ENCODE measurements at places on chromosomes 3 and 15. TPM values are rescaled to one million over a fixed set of nuclear protein-coding genes. Genes with fewer than 3 reads are reported as not detected.
A peak's percentile ranks its signal among the peaks of the same experiment; 100 is the strongest.

- DNase-seq: no peak
These were observed 384.1 kb downstream of the CADM2 start for GRCh38 chr3:85342915-85343314.

DNA sequence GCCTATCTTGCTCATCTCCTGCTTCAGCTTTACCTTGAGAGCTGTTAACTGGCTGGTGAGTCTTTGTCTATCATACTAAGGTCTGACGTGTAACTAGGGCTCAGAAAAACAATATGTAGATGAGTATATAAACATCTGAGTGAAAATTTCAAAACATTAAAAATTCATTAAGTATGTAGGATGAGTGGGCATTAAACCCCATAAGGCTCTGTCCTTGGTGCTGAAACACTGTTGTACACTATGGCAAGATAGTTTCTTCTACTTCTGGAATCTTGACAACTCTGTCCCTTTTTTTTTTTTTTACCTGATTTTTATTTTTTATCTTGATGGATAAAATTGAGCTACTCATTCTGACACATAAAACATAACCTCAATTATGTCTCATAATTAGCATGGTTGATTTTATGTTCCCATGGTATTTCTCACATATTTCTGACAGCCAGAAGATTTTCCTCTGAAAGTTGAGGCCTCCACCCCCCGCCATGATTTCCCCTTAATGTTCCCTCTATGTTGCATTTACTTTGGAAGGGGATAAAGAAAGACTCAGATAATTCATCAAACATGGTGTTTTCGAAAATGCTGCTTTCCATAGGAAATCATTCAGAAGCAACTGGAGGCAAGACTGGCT, 54.3 kb downstream of the DGKG start:
- peak; percentile 23 for DNase-seq

- no peak for DNase-seq
These were observed 256.2 kb downstream of the NLGN1 start for GRCh38 chr3:173653781-173654180.

GRCh38 chr3:139320551-139321309, 23.1 kb upstream of the MRPS22 start:
- DNase-seq: no peak

- no peak for DNase-seq
These were observed 27.0 kb downstream of the ANXA2 start for GRCh38 chr15:60370869-60371136.

Gene FSD2
- total RNA-seq: 1.2 TPM

GRCh38 chr3:166195808-166196207, 358.6 kb upstream of the BCHE start:
- no peak for DNase-seq

DNA sequence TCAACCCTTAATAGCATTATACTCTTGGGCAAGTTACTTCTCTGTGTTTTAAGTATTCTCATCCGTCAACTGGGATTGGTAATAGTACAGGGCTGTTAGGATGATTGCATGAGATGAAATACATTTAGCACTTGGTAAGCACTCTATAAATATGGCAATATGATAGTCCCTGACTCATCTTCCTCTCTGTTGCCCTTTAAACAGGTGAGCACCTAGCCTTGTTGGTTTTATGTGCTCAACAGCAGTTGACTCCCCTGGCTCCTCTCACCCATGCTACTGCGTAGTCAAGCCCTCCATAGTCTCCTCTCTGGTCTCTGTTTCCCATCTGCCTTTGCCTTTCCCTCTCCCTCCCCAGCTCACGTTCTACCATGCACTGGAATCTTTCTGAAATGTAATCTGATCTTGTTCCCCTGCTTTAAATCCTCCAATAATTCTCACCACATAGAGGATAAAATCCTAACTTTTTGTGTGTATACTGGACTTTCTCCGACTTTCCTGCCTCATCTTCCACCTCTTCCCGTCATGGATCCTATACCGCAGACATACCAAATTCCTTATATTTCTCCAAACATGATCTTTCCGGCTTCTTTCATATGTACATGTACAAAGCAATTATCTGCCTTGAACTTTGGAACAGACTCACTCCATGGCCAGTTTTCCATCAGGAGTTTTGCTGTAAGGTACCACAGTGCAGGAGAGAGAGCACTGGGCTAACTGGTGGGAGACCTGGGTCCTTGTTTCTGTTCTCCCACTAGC, 42.3 kb downstream of the FSD2 start:
- no peak for DNase-seq

Gene FANCD2
- total RNA-seq: 12.1 TPM

DNA sequence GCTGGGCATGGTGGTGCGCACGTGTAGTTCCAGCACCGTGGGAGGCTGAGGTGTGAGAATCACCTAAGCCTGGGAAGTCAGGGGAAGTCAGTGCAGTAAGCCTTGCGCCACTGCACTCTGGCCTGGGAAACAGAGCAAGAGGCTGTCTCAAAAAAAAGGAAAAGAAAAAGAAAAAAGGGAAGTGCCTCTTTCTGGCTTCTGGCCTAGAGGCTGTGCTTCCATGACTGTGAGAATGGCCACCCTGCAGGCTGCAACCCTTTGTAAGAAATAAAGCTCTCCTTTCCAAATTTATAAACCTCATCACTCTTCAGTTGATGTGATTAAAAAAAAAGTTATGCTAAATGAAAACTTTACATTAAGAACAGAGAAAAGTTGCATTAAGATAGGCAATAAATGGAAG, 774.3 kb downstream of the TUSC7 start:
- DNase-seq: no peak

DNA sequence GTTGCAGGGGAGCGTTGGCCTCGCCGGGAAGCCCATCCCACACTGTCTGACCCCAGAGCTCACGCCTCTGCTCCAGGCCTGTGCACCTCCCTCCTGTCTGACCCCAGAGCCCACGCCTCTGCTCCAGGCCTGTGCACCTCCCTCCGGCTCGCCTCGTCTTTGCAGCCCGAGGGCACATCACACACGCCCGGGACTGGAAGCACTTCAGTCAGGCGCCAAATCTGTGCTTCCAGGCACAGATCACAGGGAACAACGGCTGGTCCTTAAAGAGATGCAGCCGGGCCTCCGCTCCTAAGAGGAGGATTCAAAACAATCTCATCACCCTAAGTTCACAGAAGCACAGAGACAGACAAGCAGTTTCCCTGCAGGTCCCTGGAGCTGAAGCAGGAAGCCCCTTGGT, 103.0 kb upstream of the RPL32 start:
- no peak for DNase-seq

Gene RASGRF1
- total RNA-seq: 0.48 TPM

GRCh38 chr15:48592221-48592731, 53.2 kb downstream of the FBN1 start:
- no peak for DNase-seq

- DNase-seq: no peak
These were observed 135.0 kb downstream of the GREM1 start for GRCh38 chr15:32852771-32853170.

Gene SYNPR
- 0.95 TPM for total RNA-seq

Gene SLC22A13
- 0.58 TPM for total RNA-seq

DNA sequence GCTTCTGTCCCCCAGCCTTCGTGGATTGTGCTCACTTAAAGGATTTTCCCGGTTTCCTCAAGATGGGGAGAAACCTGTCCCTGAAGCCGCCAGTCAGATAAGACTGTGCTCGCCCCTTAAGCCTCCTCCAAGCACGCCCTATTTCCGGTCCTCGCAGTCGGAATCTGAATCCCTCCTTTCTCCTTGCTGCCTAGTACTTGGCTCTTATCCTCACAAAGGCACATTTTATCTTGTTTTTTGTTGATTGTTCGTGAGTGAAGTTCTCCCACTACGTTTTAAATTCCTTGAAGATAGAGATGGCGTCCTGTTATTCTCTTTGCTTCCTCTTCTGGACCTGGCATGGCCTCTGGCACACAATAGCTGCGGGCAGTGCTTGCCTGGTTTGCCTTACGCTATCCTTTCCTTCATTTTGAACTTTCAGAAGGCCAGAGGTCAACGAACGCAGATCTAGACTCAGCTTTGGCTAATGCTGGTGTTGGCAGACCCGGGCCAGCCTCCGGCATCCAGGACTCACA, 1.7 kb downstream of the CLDN11 start:
- DNase-seq: no peak

DNA sequence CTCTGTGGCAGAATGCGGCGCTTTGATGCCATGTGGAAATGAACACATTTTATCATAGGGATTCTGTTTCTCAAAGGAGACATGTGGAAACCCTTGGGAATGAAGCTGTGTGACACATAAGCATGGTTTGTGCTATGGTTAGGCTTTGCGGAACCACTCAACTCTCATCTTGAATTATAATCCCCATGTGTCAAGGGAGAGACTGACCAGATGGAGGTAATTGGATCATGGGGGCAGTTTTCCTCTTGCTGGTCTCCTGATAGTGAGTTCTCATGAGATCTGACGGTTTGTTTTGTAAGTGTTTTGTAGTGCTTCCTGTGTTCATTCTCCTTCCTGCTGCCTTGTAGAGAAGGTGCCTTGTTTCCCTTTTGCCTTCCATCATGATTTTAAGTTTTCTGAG, 1109.2 kb upstream of the ALCAM start:
- no peak for DNase-seq

Gene AP3B2
- total RNA-seq: 2.0 TPM

- no peak for DNase-seq
These were observed 120.8 kb downstream of the ARPP21 start for GRCh38 chr3:35760146-35760545.

Gene FGD5
- total RNA-seq: 25.7 TPM

Gene UPK1B
- total RNA-seq: 141 TPM

DNA sequence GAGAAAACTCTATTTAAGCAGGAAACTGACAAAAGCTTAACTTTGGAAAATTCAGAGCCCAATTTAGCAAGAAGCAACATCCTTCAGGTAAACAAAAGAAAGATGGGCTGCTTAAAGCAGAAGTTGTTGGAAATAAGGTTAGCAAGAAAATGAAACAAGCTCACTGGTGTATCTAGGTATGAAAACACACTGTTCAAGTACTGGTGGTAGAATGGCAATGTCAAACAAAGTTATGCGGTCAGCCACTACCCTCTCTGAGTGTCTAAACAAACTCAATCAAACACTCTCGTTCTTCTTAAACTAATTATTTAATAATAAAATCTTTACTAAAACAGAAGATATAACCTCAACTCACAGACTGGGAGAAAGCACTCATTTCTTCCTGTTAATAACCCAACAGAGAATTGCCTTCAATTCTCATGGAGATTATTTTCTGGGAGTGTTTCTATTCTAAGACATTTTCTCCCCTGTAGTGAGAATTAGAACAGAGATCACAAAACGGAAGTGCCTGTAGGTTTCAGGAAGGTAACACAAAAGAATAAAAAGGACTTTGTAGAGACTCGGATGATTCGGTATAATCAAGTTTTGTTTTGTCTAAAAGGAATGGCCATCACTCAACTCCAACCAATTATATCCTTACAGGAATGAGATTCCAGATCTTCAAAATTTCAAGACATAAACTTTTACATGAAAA, 28.9 kb downstream of the PRICKLE2 start:
- no peak for DNase-seq

Gene CDC25A
- 3.7 TPM for total RNA-seq

DNA sequence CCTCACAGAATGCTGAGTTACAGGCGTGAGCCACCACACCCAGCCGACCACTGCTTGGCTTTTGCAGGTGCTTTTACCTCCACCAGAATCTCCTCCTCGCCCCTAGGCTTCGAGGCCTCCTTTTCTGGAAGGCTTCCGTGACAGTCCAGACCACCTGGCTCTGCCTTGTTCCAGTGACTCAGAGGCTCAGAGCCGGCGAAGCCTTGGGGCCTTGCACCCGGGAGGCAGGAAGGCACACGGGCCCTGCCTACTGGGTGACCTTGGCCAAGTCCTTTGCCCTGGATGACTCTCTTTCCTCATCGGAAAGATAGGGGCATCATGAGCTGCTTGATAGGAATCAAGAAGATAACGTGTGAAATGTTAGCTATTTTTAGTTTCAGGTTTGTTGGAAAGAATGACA, 31.3 kb upstream of the FURIN start:
- no peak for DNase-seq

DNA sequence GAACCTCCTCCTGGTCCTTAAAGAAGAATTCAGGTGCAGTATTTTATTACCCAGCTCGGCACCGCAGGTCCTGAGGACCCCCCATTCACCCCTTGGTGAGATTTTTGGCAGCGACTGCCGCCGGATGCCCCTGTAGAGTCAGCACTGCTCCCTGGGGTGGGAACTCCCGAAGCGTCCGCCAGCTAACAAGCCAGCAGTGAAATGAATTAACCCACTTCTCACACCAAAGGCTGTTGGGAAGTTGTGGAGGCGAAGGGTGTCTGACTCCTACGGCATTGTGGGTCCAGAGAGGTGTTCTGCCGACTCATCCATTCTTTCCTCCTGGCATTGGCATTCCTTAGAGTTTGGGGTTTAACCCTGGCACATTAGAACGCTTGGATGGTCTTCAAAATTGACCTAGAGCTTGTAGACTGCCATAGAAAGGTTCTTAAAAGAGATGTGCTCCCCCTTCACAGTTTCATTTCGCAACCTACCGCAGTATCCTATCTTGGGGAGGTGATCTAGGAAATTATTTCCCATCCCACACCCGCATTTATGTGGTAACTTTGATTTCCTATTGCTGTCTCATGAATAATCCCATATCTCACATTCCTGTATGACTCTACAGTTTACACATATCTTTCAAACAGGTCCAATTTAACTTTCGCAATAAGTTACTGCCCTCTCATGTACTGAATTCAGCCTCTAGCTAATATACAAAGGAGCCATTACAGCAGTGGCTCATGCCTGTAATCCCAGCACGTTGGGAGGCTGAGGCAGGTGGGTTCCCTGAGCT, 879 bp upstream of the EIF5A2 start:
- DNase-seq: no peak

DNA sequence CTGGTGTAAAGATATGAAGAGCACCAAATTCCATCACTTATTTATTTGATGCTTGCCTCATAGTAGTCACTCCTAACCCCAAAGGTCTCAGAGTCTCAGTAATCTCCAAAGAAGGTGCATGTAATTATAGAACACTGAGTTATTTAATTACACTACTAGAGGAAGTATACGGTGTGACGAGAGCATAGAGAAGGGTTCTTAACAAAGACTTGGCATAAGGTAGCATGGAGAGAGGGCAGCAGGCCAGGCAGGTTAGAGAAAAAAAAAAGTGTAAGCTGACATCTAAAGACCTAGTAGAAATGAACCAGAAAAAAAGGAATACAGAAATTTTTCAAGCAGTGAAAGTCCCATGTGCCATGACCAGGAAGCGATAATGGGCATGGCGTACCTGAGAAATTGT, 213.3 kb upstream of the TGFBR2 start:
- DNase-seq: no peak

Measured in urinary bladder (tissue), 4 donors.